Stimulated activated naive CD4-positive, alpha-beta T cell treated with Interleukin-2 at 50 U/mL for 16 hours (primary cell): ENCODE measurements at places on chromosomes 4 and X.

- DNase-seq, result no peak
Observed at GRCh38 chrX:9327747-9328145, 137.1 kb upstream of the TBL1X start.

DNA sequence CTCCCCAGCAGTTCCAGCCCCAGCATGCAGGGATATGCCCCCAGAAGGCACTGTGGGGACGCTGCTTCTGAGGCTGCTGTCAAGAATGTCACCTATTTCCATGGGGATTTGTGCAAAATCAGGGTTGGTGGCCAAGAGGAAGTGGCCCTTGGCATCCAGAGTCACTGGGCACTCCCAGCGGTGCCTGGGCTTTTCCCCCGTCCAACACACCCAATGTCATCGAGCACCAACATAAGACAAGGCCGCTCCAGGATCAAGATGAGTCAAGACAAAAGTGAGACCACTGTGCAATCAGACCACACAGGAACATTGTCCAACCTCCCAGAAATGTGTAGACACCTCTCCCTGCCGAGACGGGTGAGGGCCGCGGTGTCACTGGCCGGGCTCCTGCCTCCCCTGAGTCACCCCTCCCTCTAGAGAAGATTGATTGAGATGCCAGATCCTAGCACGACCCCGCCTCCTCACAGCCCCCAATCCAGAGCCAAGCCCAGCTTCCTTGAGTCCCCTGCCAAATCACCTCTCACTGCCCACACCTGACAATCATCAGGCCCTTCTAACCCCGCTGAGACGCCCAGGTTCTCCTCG lies 194.3 kb downstream of the AFAP1 start:
- no peak for DNase-seq

- no peak for DNase-seq
Observed at GRCh38 chrX:22124098-22124497, 92.0 kb downstream of the PHEX start.

DNA sequence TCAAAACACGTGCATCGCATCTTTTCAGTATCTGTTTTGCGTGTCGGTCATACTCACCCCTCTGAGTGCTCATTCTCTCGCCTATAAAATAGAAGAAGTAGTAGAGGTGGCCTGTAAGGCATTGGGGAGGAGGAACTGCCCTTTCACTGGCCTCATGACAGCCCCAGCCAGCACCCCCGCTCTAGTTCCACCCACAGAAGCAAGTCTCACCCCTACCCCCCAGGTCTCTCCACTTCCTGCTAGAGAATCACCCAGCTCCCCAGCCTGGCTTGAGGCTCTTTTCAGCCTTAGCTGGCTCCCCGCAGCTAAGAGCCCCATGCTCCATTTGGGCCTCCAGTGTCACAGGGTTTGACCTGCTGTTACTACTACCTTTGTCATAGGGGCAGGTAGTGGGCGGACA lies 11.8 kb downstream of the HDAC6 start:
- DNase-seq, result no peak

GRCh38 chrX:13825178-13825762 lies 8.4 kb upstream of the GPM6B start:
- DNase-seq, result no peak

DNA sequence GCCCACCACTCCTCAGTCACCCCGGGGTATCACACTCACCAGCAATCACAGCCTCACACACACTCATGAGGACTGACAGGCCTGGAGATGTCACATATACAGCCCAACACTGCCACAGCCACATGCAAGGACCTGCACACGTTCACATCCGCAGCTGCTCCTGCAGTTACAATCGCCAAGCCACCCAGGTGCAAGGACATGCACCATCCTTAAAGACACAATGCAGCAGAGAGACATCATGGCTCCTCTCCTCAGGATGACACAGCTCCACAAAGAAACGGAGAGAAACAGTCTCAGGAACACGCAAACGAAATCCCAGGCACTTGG lies 1.1 kb downstream of the PCSK1N start:
- no peak for DNase-seq

DNA sequence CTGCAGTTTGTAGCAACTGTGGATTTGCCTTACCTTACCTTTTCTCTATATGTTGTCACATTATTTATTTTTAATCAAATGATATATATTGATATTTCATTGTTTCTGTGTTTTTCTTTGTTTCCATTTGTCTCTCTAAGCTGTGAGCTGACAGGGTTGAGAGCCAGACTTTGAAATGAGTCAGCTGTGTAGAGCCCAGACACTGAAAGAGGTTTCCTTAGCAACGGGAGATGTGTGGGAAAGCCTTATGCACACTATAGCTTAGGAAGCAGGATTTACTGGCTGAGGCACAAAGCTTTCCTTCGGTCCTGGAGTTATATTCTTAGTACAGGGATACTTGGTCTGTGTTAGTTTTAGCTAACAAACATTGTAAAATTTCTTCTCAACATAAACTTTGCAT lies 192.2 kb downstream of the FGF13 start:
- no peak for DNase-seq

DNA sequence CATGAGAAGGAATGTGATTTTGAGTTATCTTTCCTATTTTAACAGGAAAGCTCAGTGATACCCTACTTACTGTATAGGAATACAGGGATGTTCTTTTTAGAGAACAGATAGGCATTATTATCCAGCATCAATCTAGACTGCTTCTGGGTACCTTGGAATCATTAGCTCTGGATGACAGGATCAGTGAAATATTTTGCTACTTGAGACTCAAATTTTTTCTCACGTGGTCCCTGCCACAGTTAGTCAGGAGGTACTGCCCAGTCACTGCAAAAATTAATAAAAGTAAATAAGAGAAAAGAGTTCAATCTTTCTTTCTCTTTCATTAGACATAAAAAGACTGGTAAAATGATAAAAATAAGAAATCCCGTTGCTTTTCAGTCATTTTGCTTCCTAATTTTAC lies 5.5 kb downstream of the ZNF827 start:
- DNase-seq, result no peak

DNA sequence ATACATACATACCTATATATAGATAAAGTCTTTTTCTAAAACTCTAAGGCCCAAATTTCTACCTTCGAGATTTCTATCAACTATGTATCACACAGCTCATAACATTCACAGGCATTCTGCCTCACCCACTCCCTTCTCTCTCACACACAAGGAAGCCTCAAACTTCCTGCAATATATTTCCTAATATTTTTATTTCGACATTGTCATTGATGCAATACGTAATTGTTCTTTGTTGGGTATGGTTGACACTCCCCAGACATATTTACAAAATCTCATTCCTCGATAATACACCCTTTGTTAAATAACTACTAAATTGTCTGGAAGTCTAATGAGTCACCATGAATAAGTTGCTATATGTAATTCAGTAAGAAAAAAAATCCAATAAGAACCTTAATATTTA lies 143.5 kb downstream of the HNRNPD start:
- DNase-seq, result no peak

- DNase-seq, result no peak
Observed at GRCh38 chr4:27154706-27155105, 294.1 kb downstream of the STIM2 start.

DNA sequence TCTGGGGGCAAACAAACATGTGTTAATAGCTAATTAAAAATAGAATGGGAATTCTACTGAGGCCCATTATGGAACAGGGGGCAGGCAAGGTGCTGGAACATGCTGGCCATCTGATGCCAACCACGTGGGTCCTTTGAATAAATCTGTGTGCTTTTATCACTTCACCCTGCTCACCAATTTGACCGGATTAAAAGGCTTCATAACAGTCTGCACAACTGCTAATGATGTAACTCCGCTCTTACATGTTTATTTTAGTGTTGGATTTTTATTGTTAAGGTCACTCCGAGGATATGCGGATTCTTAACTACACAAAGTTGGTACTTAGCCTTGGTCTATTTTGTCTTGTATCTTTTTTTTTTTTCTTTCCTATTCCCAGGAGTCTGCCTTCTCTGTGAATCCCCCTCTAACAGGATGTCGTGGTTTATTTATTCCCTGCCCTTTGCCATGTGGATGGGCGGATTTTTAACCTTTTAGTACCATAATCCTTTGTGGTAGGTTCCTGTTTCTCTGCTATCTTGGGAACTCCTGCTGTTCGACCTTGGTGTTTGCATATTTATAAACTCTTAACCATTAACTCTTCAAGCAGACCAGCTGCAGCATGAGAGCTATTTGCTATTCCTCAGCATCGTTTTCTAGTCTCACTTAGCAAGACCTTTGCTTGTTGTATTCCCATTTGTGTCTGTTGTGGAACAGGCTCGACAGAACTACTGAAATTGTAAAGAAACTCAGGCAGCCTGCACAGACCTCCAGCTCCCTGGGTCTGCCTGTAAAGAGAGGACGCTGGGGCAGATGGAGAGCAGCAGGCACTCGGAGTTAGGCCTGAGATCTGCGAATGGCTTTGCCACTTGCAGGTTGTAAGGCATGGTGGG lies 38.0 kb downstream of the TRIM2 start:
- no peak for DNase-seq

GRCh38 chr4:173700650-173701049 lies 170.6 kb upstream of the HAND2 start:
- no peak for DNase-seq

DNA sequence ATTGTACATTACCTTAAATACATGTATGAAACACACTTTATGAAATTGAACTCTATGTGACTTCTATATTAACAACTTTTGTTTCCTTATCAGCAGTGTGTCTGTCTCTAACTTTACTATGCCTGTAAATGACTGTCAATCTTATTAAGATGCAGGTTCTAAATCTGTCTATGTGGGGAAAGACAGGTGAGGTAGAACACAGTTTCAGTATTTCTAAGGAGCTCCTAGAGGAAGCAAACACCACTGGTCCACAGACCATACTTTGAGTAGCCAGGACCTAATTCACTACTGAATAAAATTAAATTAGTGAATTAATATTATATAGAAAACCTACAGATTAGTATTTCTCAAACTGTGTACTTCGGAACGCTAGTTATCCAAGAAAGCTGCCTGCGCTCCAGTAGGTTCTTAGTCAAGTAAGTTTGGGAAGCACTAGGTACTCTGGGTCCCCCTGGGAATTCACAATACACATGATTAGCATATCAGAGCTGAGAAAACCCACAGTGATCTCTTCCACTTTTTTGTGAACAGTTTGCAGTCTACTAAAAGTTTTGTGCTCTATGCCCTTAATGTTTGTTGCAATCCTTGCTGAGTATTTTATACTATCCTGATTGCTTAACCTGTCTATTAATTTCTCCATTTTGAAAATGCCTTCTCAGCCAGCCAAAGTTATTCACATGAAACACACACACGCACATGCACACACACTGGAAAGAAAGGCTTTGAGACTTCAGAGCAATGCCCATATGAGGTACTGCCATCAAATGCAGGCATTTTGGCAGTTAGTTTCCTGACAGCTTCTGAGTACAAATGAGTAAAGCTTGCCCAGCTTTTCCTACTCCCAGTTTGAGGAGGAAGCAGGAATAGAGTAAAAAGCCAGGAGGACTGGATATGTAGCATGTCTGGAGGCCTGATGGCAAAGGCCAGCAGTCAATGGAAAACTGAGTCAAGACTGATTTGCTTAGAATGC lies 133.6 kb upstream of the CPEB2 start:
- DNase-seq, result no peak

DNA sequence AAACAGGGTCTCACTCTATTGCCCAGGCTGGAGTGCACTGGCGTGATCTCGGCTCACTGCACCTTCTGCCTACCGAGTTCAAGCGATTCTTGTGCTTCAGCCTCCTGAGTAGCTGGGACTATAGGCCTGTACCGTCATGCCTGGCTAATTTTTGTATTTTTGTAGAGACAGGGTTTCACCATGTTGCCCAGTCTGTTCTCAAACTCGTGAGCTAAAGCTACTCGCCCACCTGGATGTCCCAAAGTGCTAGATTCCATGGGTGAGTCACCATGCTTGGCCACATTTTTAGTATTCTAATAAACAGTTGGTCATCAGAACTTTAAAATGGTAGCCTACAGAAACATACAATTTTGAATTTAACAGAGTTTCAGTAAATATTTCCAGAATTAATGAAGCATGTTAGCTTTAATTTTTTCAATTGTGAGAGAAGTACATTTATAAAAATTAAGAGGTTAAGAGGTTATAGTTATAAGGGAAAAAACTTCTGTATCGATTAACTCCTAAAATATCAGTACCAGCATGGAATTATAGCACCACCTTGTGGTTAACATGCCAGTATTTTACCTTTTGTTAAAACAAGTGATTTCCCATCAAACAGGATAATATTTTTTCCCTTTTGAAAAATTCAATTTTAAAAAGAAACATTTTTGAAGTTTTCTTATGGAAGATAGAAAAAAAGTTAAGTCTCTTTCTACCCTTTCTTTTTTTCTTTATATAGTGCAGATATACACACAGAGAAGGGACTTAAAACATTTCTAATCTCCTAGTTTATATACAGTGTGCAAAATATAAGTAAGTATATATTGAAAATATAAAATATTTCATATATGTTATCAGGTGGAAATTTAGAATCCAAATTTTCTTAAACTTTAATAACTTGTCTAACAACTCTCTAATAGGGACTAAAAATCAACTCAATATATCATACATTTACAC lies 35.4 kb downstream of the CEP44 start:
- DNase-seq, result no peak
